Upper lobe of left lung (tissue), 6 donors: ENCODE measurements at places on chromosomes 13 and 19. TPM values are rescaled to one million over a fixed set of nuclear protein-coding genes. Genes with fewer than 3 reads are reported as not detected.
A peak's percentile ranks its signal among the peaks of the same experiment; 100 is the strongest.

GRCh38 chr19:48500830-48501493 is 10.7 kb downstream of the LMTK3 start:
- no peaks in the 10 kb centered on the region for H3K36me3 ChIP-seq
- H3K27ac ChIP-seq, result no peak overlapping the region
- peak; percentile 87 for DNase-seq

GRCh38 chr13:46146898-46147297 is 35.1 kb downstream of the LCP1 start:
- DNase-seq, result no peak
- peaks cover 5% of the 10 kb centered on the region for H3K36me3 ChIP-seq
- no peak overlapping the region for H3K4me3 ChIP-seq
- H3K4me1 ChIP-seq, result no peaks in the 10 kb centered on the region

TUBA3C gene
- not detected for total RNA-seq

DNA sequence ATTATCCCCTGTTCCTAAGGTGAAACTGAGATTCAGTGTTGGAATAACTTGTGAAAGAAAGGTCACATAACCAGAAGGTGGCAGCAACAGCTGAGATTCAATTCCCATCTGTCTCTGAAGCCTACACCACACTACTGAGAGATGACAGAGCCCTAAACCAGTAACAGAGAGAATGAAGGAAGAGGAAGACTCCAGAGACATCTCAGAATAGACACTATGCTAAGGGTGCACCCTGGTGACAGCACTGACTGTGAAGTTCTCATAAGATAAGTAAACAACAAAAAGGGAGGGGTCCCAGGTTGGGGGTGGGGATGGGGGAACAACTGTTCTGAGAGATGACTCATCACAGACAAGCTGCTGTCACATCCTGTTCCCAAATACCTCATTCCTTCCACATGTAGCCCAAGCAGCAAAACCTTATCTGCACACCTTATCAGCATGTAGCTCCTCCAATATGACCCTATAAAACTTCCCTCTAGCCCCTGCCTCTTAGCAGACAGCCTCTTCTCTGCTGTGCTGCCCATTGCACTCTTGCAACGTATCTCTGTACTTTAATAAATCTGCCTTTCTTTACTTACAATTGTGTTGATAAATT is 46.5 kb downstream of the UTP14C start:
- no peak overlapping the region for H3K27ac ChIP-seq
- no peak for DNase-seq
- no peak overlapping the region for H3K4me3 ChIP-seq
- no peaks in the 10 kb centered on the region for H3K36me3 ChIP-seq
- no peaks in the 10 kb centered on the region for H3K27me3 ChIP-seq

FBXO27 gene
- 8.1 TPM for total RNA-seq

NXNL1 gene
- not detected for total RNA-seq

DNA sequence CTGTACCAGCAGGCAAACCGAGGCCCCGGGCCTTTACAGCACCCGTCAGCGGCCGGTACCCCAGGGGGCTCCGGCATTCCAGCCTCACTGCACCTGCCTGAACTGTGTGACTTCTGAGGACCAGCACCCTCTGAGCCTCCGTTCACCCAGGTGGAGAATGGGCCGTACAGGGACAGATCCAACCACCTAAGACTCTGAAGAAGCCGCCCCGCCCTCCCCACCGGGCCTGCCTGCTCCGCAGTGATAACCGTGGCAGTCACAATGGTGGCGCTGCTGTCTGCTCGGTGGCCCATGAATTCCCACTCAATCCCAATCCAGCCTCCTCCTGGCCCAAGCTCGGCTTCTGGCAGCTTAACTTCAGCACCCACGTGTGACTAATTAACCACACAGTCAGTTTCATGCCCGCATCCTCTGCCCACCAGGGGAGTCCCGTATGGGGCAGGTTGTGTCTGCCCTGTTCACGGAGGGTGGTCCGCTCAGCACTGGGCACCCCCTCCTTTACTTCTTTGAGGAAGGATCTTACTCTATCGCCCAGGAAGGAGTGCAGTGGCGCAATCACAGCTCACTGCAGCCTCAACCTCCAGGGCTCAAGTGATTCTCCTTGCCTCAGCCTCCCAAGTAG is 3.4 kb downstream of the TCF3 start:
- no peaks in the 10 kb centered on the region for H3K27me3 ChIP-seq
- H3K4me1 ChIP-seq, result peaks cover 11% of the 10 kb centered on the region
- H3K4me3 ChIP-seq, result no peak overlapping the region
- peaks cover 46% of the 10 kb centered on the region for H3K36me3 ChIP-seq

- no peaks in the 10 kb centered on the region for H3K36me3 ChIP-seq
- H3K4me1 ChIP-seq, result no peaks in the 10 kb centered on the region
- no peak overlapping the region for H3K27ac ChIP-seq
- no peak for DNase-seq
- no peak overlapping the region for H3K4me3 ChIP-seq
Observed at GRCh38 chr13:94291631-94292322, 187.7 kb downstream of the DCT start.

DNA sequence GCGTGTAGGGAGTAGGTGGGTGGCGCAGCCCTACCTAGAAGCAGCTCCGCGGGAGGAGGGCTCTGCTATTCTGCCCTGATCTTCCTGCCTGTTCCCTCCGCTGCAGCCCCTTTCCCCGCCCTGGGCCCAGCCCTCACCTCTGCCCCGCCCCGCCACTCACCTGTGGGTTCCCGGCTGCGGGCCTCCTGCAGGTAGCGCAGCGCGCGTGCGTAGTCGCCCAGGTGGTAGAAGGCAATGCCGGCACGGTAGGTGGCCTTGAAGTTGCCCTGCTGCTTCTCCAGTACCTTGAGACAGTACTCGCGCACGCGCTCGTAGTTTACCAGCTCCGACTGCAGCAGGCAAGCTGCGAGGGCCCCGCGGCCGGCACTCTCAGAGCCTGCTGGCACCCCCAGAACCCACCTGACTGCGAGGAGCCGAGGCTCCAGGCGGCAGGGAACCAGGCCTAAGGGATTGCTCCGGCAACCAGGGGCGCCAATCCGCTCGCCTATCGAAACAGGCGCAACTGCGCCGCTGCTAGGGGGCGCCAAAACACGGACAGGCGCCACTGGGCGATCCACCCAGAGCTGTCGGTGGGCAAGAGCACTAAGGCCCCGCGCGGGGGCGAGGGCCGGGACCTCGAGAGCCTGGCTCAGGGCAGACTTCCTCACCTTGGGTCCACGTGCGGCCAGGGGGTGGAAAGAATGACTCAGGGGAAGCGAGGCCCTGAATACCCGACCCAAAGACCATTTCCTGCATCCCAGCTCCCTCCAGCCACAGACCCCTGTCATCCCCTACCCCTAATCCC is 965 bp downstream of the TTC9B start:
- H3K4me3 ChIP-seq, result peak overlapping the region; percentile 11
- peak; percentile 88 for DNase-seq
- H3K27me3 ChIP-seq, result peaks cover 32% of the 10 kb centered on the region
- H3K36me3 ChIP-seq, result no peaks in the 10 kb centered on the region

DNA sequence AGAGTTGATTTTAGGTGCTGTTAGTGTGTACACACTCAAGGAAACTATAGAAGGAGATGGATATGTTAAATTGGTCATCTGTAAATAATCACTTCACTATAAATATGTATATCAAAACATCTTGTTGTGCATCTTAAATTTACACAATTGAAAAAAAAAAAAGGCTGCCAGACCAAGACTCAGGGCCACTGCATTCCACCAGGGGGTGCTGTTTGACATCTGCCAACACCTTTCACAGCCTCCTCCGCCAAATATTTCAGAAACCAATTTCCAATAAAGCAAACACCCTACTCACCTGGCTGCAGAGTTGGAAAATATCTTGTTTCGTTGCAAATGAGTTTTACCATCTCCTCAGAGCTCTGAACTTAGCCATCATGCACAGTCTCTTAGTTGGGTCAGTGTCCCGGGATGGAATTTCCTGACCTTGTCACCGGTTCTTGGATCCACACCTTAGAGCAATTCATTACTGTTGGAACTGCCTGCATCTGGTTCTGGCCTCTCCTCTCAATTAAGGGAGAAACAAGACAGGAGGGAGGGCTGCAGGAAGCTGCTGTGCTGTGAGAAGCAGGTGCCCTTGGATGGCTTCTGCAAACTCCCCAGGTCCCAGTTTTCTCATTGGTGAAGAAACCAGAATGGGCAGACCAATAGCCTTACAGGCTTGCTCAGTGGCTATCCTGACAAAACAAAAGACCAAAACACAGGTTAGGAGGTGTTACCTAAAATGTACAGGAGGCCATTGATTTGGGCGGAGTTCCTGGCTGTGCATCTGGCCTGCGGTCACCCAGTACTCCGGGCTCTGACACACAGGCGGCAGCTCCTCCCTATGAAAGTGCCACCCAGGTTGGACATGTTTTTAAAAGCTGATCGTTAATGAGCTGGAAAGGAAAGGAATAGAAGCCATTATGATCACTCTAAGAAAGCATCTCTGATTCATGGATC is 746.6 kb downstream of the UQCRFS1 start:
- no peaks in the 10 kb centered on the region for H3K27me3 ChIP-seq
- H3K4me1 ChIP-seq, result no peaks in the 10 kb centered on the region
- H3K4me3 ChIP-seq, result no peak overlapping the region

CGB3 gene
- total RNA-seq, result not detected

DNA sequence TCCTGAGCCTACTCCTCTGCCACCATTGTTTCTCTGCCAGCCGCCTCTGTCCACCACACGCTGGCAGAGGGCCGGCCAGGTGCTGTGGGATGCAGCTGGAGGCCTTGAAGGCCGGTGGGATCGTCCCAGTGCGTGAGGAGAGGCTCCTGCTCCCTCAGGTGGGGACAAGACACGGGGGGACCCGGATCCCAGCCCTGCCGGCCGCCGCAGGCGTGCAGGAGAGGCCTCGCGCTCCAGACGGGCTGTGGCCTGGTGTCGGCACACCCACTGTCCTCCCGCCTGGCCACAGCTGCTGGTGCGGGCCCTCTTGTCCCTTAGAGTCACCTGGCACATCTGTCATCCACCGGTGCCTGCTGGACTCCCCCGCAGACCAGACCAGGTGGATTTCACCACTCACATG is 18.1 kb upstream of the GNA15 start:
- H3K36me3 ChIP-seq, result peaks cover 39% of the 10 kb centered on the region
- no peaks in the 10 kb centered on the region for H3K4me1 ChIP-seq
- H3K4me3 ChIP-seq, result no peak overlapping the region
- no peaks in the 10 kb centered on the region for H3K27me3 ChIP-seq

CYP4F2 gene
- total RNA-seq, result 0.40 TPM

TPTE2 gene
- not detected for total RNA-seq

TEX101 gene
- total RNA-seq, result not detected

GRCh38 chr13:78238911-78239310 is 320.3 kb upstream of the EDNRB start:
- no peak overlapping the region for H3K27ac ChIP-seq
- H3K36me3 ChIP-seq, result no peaks in the 10 kb centered on the region
- no peak overlapping the region for H3K4me3 ChIP-seq
- H3K27me3 ChIP-seq, result no peaks in the 10 kb centered on the region
- DNase-seq, result no peak
- H3K4me1 ChIP-seq, result no peaks in the 10 kb centered on the region

DNA sequence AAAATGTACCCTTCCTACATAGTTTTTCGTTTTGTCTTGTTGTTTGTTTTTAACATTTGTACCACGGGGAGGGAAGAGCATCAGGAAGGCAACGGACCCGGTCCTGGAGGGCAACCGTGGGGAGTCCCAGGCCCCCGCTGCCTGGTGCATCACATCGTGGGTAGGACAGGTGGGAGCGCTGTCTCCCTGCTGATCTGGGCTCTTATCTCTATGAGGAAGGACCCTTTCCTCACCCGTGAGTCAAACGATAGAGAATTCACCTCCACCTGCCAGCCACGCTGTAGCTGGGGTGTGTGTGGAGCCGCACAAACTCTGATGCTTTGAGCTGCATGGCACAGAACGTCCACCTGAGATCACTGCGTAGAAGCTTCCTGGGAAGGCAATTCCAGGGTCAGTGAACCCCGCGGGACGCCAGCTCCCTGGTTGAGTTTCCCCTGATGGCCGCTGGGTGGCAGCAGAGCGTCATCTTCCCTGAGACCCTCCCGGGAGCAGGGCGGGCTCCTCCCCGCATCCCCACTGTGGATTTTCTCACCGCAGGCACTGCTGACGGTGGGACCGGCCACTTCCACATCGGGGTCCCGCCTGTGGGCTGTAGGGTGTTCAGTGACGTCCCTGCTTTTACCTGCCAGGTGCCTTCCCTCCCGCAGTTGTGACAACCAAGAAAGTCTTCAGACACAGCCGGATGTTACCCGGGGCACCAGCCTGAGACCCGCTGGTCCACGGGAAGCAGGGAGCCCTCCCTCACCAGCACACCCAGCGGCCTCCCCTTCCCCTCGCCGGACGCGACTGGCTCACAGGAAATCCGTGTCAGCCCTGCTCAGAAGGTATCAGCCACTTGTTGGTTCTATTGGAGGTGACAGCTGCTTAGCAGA is 54.7 kb downstream of the ZNF787 start:
- H3K27ac ChIP-seq, result no peak overlapping the region
- DNase-seq, result peak; percentile 73
- no peaks in the 10 kb centered on the region for H3K27me3 ChIP-seq

IGFL1 gene
- total RNA-seq, result not detected

VMAC gene
- 19.8 TPM for total RNA-seq

DNA sequence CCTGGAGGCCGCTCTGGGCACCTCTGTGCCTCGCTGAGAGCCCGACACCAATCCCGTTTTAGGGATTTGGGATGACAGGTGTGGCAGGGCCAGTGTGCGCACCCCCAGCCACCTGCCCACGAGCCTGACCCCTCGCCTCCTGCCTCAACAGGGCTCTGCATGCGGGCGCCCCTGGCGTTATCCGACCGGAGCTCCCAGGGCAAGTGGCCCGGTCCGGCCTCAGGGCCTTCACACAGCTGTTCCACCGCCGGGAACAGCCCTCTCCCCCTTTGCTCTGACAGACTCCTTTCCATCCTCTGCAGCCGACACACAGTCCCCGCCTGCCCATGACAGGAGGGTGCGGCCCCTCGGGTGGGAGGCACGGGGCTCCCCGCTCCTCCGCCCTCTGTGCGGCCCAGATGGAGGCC is 7.1 kb upstream of the WDR18 start:
- peak; percentile 73 for DNase-seq
- no peaks in the 10 kb centered on the region for H3K27me3 ChIP-seq
- H3K4me3 ChIP-seq, result no peak overlapping the region

NKPD1 gene
- total RNA-seq, result 0.07 TPM

TINCR gene
- total RNA-seq, result 3.1 TPM

DNA sequence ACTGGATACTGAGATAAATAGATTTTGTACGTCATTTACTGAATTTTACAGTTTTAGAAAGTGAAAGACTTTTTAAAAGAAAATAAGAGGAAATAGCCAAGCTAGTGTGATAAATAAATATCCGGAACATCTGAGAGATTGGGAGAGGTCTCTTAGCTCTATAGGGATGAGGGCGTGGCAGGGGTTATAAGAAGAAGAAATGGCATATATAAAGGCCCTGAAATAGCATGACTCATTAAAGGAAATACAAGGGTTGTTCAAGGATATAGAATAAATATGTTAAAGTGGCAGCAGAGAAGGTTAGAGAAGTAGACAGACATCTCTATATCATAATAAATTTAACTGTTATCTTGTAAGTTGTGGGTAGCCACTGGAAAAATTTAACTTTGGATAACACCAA is 144.4 kb downstream of the MAB21L1 start:
- H3K4me3 ChIP-seq, result no peak overlapping the region
- H3K4me1 ChIP-seq, result no peaks in the 10 kb centered on the region
- H3K27me3 ChIP-seq, result no peaks in the 10 kb centered on the region
